ENCODE measurements at places on chromosomes 2 and 18.

GRCh38 chr2:239225371-239225851 lies 175.4 kb downstream of the HDAC4 start:
- DNase-seq, result no peak

DNA sequence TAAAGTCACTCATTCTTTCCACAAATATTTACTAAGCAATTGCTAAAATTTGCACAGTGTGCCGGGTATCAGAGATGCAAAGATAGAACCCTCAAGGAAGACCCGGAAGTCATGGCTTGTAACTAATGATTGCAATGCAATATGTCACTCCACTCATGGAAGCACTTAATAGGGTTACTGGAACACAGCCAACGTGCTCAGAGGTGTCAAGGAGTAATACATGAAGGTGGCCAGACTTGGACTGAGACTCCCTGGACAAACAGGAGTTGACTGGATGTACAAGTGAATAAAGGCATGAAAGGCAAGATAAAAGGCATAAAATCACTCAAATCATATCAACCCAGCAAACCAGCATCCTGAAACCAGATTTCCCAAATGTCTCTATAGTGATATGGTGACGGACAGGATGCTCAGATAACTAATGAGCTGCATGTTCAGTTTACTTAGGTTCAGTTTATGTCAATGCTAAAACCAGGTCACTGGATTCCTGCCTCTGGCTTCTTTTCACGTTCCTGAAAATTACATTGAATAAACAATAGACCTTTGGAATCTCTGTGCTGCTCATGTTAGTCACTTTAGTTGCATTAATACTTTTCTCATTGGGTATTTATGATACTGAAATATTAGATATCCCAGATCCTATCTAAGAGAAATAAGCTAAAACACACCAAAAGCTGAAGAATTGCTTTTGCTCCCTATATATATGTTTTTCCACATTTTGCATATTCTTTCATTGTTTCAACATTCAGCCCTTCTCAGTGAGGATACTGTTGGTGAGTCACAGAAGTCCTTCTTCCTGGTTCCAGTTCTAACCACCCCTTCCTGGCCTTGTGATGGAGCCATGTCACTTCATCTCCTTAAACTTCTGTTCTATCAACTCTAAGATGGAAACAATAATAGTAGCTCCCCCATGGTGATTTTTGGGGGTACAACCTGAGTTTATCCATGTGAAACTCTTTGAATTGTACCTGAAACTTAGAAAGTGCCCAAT lies 688.9 kb upstream of the ID2 start:
- DNase-seq, result no peak

DNA sequence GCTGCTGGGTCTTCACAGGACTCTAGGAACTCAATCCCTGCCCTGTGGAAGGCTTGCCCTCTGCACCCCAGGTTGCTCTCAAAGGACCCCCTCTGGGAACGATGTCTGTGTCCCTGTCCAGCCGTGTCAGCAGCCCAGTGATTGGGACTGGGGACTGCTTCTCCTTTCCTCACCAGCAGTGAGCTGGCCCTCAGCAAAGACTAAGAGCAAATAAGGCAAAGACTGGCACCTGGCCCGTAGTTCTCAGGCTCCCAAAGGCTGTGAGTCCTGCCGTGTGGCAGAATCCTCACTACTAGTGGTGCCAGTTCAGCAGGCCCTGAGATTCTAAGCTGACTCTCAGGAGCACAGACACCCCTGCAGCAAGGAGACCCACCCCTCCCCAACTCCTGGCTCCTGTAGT lies 47.8 kb downstream of the TMEM163 start:
- no peak for DNase-seq

- no peak for DNase-seq
Observed at GRCh38 chr18:60024857-60025256, 125.1 kb downstream of the PMAIP1 start.

- DNase-seq, result peak; percentile 22
Observed at GRCh38 chr2:28567061-28567471, 71.2 kb downstream of the PLB1 start.

DNA sequence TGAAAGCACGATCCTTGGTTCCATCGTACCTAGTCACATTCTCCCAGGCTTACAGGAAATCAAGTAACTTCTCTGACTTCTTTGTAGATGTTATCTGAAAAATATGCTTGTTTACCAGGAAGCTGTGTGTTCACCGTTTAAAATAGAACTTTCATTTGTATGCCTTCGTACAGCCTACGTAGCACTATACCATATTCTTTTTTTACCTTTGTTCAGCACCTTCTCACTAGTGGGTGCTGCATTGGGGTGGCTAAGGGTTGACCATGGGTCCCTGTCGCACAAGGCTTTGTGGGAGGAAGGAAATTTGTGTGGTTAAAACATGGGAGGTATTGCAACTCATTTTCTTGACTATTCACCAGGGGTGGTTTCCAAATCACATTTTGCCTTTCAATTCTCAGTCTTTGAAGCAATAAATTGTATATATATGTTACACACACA lies 16.6 kb downstream of the MALT1 start:
- DNase-seq, result no peak

- DNase-seq, result no peak
Observed at GRCh38 chr2:218859556-218859987, at the start of gene WNT6. Gene WNT6 (plus strand): TSS chr2:218859805. CDS start chr2:218860038, 233 bp downstream.

- DNase-seq, result no peak
Observed at GRCh38 chr18:31680433-31680811, 4.0 kb downstream of the B4GALT6 start.

GRCh38 chr2:16326711-16327300 lies 338.8 kb downstream of the CYRIA start:
- DNase-seq, result no peak

DNA sequence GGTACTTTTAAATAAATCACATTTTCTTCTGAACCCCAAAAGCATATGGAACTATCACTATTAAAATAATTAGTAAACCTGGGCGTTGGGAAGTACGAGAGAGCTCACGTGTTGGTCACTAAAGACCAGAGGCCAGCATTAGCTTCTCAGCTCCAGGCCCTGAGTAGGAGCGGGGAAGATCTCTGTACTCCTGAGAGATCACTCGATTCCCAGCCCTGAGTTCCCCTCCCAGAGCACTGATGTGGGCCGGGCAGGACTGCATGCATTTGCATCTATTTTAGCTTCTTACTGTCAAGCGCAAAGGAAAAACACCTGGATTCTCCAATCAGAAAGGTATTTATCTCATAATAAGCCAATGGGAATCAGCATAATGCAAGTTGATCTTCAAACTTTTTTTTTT lies 6.2 kb downstream of the PXDN start:
- no peak for DNase-seq

- no peak for DNase-seq
Observed at GRCh38 chr2:235135990-235136561, 184.3 kb downstream of the SH3BP4 start.

DNA sequence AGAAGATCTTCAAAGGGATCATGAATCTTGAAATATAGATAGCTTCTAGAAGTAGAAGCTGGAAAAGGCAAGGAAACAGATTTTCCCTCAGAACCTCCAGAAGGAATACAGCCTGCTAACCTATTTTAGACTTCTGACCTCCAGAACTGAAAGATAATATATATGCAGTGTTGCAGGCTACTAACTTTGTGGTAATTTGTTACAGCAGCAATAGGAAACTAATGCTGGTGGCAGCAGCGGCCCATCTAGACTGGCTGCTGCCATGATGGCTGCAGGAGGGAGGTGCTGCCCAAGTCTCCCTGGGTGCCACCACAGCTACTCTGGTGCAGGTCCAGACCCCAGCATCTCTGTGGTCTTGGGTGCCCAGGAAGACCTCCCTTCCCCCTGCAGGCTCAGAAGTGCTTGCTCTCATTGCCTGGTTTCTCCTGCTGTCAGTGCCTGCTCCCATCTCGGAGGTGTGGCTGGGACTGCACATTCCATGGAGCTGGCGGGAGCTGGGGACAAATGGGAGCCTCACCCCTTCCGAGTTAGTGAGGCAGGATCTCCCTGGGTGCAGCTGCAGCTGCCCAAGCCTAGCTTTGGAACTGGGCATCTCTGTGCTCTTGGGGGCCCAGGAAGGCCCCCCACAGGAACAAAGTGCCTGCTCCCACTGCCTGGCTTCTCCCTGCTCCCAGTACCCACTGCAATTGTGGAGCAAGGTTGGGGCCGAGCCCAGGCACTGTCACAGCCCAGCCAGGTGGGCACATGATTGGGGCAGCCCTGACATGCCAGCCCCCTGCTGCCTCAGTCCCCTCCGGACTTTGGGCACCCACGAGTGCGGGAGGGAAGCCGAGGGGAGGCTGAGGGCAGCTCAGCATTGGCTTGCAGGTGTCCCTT lies 18.1 kb upstream of the CCDC88A start:
- no peak for DNase-seq

GRCh38 chr2:829047-829446 lies 121.6 kb upstream of the SNTG2 start:
- DNase-seq, result no peak

DNA sequence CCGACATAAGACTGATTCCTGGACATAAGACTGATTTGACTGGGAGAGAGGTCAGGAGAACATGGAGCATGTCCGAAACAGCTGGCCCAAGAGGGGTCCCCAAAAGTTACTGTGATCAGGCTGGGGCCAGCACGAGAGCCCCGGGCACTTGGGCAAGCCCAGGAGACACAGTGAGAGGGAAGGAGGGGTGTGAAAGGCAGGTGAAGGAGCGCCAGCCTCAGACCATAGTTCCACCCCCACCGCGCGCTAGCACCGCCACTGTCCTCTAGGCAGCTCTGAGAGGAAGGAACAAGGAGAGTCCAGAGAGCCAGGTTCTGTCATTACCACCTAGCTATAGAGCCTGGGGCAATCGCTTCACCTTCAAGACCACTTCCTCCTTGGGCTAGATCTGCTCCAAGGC lies 78.2 kb upstream of the DAPL1 start:
- DNase-seq, result no peak

DNA sequence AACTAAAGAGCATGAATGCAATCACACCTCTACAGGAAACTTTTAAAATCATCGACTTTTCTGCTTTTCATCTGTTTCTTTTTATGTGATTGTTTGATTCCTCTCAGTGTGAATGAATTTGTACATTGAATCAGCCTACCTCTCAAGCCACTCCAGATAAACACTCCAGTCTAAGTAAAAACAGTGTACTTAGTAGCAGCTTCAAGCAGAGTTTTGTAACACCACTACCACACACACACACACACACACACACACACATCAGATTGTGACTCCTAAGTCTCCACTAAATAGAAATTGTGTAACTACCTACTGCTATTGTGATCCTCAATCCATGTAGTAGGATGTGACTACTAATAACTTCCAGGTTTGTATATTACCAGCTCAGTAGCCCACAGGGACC lies 65.3 kb upstream of the EPB41L5 start:
- no peak for DNase-seq

DNA sequence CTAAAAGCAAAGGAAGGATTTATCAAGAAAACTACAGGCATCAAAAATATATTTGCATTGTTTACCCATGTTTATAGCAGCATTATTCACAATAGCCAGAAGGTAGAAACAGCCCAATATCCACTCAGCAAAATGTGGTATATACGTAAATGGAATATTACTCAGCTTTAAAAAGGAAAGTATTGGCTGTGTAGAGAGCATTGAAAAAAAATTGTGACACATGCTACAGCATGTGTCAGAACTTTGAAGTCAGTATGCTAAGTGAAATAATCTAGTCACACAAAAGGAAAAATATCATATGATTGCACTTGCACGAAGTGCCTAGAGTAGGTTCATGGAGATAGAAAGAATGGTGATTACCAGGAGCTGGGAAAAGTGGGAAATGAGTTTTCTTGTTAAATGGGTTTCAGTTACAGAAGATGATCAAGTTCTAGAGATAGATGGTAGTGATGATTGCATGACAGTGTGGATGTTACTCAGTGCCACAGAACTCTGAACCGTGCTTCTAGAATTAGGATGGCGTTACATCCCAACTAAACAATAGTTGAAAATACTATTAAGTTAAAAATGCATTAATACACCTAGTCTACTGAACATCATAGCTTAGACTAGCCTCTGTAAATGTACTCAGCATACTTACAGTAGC lies 20.1 kb downstream of the ANKRD12 start:
- no peak for DNase-seq

- DNase-seq, result no peak
Observed at GRCh38 chr2:161100211-161100895, 59.9 kb upstream of the TANK start.

GRCh38 chr2:238207006-238207405 lies 3.5 kb upstream of the ILKAP start:
- DNase-seq, result no peak

DNA sequence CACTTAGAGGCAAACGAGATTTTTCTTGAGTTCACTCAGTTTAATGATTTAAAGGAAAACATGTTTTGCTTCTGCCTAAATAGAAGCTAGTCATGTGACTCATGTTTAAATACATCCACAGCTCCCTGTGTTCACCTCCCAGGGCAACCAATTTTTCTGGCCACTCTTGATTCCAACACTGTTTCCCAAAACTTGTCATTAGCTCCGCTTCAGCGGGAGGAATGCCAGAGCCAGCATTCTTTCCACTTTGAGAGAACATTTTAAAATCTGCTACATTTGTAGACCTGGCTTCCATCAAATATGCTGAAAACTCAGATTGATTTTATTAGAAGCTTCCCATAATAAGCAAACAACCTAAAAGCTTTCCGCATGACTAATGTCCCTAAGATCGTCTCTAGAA lies 2.8 kb upstream of the CYS1 start:
- DNase-seq, result no peak

DNA sequence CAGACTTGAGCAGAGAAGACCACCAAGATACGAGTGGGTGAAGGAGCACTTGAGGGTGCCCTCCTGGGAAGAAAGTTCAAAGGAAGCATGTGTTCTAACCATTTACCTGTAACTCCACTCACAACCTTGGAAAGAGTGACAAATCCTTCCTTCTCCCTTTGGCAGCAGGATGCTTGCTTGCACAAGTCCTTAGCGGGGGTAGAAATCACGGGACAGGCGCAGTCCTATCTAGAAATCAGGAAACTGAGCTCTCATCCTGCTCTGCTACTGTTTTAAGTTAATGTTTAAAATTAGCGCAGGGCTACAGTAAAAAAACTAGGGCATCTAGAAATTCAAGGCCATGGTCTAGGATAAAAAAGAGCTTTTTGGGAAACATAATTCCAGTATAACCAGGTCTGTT lies 100.9 kb upstream of the PTPRM start:
- DNase-seq, result no peak

GRCh38 chr2:30226144-30227032 lies 4.9 kb upstream of the LBH start:
- no peak for DNase-seq

DNA sequence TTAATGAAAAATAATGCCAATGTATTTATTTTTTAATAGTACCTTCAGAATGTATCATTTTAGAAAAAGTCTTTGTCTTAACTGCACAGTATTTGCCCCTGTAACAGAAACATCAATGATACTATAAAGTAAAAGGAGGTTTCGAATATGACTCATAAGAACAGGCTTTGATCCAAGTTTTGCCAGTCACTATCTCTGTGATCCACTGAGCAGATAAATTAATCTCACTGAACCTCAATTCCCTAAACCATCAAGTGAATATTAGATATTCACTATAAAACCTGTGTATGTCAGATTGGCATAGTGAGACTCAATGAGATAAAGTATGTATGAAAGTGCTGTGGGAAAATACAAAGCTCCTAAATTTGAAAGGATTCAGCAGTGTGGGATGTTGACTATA lies 292.1 kb downstream of the EXOC6B start:
- DNase-seq, result no peak
